Fibroblast of skin of scalp (primary cell): ENCODE measurements at places on chromosomes 1 and 21.
A peak's percentile ranks its signal among the peaks of the same experiment; 100 is the strongest.

- no peak for DNase-seq
Measured at GRCh38 chr1:92495392-92496063, 8.8 kb upstream of the GFI1 start.

DNA sequence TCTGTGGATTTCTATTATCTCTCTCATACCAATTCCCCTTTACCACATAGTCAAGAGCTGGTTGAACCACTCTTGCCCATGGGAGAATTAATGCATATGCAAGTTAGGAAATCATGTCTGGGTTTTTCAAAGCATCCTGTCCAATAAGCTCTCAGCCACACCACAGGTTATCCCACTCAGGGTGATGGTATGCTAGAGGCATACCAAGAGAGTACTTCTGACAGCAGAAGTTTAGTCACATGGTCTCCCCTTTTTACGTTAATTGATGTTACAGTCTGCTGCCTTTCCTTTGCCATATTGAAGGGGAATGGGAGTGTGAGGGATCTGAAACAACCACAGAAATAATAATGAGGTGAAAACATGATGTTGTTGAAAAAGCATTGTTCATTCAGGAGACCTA is 135.8 kb upstream of the PBX1 start:
- DNase-seq: peak; percentile 2

GRCh38 chr1:40096977-40097782 is at the start of gene PPT1:
PPT1 (minus strand) TSS chr1:40097252; CDS start chr1:40097238, 14 bp downstream.
- peak; percentile 68 for DNase-seq

GRCh38 chr1:228742281-228742860 is 7.1 kb downstream of the RHOU start:
- DNase-seq: no peak

GRCh38 chr1:208272713-208273112 is 28.5 kb upstream of the PLXNA2 start:
- no peak for DNase-seq

DNA sequence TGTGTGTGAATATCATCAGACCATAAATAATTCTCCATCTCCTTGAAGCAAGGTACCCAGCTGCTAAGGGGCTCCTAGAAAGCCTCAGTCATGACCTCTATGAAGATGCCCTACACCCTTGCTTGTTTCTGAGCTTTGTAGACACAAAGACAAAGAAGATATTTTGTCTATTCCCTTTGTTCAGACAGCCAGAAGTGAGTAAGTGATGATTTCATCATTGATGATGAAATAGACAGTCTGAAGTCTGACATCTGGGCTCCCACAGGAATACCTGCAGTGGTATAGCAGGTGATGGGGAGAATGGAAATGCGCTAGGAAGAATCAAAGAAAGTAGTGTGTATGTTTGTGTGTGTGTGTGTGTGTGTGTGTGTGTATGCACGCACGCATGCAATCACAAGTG is 82.2 kb upstream of the DPT start:
- no peak for DNase-seq

DNA sequence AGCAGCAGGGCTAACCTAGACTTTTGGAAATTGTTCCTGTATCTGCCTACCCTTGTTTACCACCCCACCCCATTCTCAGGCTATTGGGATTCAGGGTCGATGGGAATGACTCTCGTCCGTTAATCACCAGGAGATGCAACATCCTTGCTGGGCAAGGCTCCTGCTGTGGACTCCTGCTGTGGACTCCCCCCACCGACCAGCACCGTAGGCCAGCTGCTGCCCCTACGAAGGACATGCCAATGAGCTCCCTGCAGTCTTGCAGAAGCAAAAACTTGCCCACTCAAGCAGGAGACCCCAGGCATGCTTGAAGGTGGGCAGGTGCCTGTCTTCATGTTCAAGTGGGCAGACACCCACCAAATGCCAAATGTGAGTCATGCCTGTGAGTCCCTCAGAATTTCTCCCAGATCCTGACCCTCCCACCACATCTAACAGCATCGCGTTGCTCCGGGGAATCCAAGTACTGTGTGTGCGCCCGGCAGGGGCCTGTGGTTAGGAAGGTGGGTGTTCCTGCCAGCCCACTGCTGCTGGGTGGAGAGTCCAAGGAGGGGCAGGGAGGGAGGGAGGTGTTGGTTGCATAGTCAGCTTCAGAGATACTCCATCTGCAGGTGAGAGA is 41.7 kb upstream of the SOX13 start:
- DNase-seq: no peak

- DNase-seq: no peak
Measured at GRCh38 chr1:212237651-212238050, 47.6 kb upstream of the PPP2R5A start.
